ENCODE measurements at places on chromosomes 3 and 15.

- DNase-seq, result no peak
These were observed 37.9 kb upstream of the SLCO2A1 start for GRCh38 chr3:134067531-134068161.

DNA sequence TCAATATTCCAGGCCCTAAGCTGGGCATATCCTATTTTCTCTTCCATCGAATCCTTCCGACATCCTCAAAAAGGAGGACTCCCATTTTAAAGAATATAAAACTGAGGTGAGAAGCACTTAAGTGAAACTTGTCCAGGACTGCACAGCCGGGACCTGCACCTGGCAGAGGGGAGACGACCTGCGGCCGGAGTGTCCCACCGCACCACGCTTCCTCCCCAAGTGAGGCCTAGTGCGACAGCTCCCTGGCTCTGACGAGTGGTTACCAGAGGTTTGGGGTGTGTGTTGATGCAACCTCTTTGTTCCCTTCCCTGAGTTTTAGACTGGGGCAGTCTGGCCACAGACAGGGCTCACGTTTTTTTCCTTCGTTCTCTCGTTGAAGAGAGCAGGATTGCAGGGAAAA lies 24.9 kb upstream of the ATP2B2 start:
- no peak for DNase-seq

GRCh38 chr15:74365598-74366445 lies 1.6 kb downstream of the CYP11A1 start:
- DNase-seq, result no peak

DNA sequence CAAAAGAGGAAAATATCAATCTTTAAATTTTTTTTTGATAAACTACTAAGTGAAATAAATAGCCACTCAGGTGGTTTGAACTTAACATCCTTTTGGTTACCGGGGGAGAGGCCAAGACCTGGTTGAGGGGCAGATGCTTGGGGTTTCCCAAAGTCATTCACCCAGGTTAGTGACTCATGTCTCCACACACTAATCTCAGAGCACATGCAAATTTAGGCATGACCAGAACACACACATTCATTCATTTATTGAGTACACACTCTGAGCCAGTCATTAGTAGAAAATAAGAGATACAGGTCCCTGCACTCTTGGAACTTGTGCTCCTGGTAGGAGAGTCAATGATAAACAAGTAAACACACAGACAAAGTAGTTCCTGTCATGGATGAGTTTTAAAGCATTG lies 7.3 kb downstream of the ILDR1 start:
- no peak for DNase-seq

- DNase-seq, result no peak
These were observed 60.1 kb upstream of the ICE2 start for GRCh38 chr15:60539016-60539415.

DNA sequence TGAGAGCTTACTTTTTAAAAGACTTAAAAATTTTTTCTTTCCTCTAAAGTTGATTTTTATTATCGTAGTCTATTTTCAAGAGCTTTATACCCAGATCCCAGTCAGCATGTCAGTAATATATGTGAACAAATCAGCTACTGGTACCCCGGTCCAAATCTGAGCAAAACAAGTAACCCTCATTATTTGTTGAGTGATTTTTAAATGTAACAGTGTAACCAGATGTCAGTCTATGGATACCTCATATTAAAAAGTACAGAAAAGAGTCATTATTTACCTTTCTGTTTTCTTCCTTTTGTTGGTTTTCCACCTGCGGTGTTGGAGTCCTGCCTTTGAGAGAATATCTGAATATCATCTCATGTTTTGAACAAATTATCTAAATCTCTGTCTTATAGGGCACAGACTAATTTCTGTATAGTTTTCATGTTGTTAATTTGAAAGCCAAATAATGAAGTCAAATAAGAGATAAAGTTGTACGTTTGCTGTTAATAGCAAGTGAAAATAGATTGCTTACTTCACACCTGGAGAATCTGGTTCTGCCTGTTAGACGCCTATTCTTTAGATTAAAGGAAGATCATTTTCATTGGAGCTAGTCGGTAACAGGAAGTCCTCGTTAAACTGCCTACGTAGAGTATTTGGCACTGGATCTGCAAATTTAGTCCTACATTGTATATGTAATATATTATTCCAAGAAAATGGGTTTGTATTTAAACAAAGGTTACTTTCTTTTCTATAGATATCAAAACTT lies at the start of gene STX19:
Gene STX19 (minus strand): TSS at position 505 of the 745 bp plus-strand sequence. CDS start 13,328 bp downstream, outside the sequence.
- no peak for DNase-seq

GRCh38 chr15:98715401-98715800 lies 67.1 kb downstream of the IGF1R start:
- no peak for DNase-seq
